ENCODE measurements at places on chromosomes 2 and 18. TPM values are rescaled to one million over a fixed set of nuclear protein-coding genes. Genes with fewer than 3 reads are reported as not detected.

OSR1 gene
- 2.6 TPM for total RNA-seq

TRABD2A gene
- total RNA-seq = 4.6 TPM

FSHR gene
- not detected for total RNA-seq

CMPK2 gene
- 1.5 TPM for total RNA-seq

SFTPB gene
- 13.3 TPM for total RNA-seq

AMER3 gene
- total RNA-seq = not detected

PSD4 gene
- total RNA-seq = 12.6 TPM

CD207 gene
- total RNA-seq = not detected

SDC1 gene
- 32.0 TPM for total RNA-seq

EPG5 gene
- 12.9 TPM for total RNA-seq

TRIM43 gene
- not detected for total RNA-seq

PID1 gene
- total RNA-seq = 0.15 TPM

ASXL3 gene
- not detected for total RNA-seq

BCL2 gene
- 2.5 TPM for total RNA-seq

SLC35F5 gene
- 14.3 TPM for total RNA-seq

FOXD4L1 gene
- total RNA-seq = 0.64 TPM

MATN3 gene
- not detected for total RNA-seq

DNAH7 gene
- not detected for total RNA-seq

GALNT14 gene
- total RNA-seq = 11.2 TPM

RTP5 gene
- total RNA-seq = not detected

MARCHF4 gene
- not detected for total RNA-seq

PLEK gene
- total RNA-seq = 0.22 TPM

Measured in HCT116 (cell line).